ENCODE measurements at places on chromosomes 5 and 9. TPM values are rescaled to one million over a fixed set of nuclear protein-coding genes. Genes with fewer than 3 reads are reported as not detected.

- H3K27me3 ChIP-seq = no peaks in the 10 kb centered on the region
- DNase-seq = no peak
- H3K4me3 ChIP-seq = no peak overlapping the region
- peaks cover 6% of the 10 kb centered on the region for H3K36me3 ChIP-seq
- peaks cover 15% of the 10 kb centered on the region for H3K4me1 ChIP-seq
Observed at GRCh38 chr9:100222674-100223073, 123.6 kb downstream of the INVS start.

DNA sequence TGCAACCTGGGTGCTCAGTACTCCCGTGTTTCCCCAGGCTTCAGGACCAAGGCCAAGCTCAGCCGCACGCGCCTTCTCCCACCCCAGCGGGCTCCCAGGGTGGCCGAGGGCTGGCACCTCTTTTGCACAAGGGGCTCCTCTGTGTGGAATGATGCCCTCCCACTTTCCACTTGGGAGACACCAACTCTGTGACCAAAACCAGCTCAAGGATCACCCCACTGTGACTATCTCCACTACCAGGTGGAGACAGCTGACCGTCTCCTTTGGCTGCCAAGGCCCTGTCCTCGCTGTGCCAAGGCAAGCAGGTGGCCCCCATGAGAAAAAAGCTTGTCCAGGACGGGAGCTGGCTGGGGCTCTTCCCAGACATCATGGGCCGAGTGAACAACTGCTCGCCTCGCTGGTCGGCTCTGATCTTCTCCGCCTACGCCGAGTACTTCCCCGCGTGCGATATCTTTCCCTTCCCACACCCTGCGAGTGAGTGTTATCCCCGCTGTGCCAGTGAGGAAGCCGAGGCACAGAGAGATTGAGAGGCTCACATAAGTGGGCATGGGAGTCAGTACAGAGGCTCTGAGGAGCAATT lies 132.8 kb downstream of the ZNF354C start:
- no peaks in the 10 kb centered on the region for H3K27me3 ChIP-seq
- no peak for DNase-seq
- H3K4me1 ChIP-seq = no peaks in the 10 kb centered on the region

DNA sequence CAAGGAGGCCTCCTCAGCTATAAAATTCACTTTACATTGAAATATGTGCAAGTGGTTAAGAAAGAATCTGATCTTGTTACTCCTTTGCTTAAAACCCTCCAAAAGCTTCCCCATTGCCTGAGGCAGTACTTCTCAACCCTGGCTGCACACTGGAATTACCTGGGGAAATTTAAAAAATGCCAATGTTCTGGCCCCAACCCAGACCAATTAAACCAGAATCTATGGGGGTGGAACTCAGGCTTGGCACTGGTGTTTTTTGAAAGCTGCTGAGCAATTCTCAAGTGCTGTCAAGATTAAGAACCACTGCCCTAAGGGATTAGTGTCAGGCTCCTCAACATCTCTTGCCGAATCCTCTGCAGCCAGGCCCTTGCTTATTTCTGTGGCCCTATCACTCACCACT lies 269.6 kb downstream of the ELAVL2 start:
- no peak for DNase-seq
- no peak overlapping the region for H3K27ac ChIP-seq
- H3K4me1 ChIP-seq = no peaks in the 10 kb centered on the region
- no peak overlapping the region for H3K4me3 ChIP-seq

DNA sequence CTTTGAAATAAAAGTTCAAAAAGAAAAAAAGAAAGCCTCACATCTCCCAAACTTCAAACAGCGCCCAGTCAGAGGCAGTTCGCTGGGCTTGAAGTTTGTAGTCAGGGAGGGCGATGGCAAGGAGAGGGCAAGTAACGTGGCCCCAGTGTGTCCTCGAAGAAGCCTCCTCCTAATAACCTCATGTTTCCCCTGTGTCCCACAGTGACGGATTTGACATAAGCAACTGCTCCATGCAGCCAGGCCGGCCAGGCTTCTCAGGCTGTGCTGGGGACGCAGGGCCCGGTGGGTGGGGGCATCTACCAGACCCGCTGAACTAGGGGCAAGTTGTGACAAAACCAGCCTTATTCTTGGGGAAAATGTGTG lies 172.2 kb downstream of the ERCC6L2 start:
- H3K36me3 ChIP-seq = no peaks in the 10 kb centered on the region
- DNase-seq = no peak
- H3K4me1 ChIP-seq = no peaks in the 10 kb centered on the region
- H3K4me3 ChIP-seq = no peak overlapping the region

- no peaks in the 10 kb centered on the region for H3K4me1 ChIP-seq
- H3K4me3 ChIP-seq = no peak overlapping the region
- peaks cover 7% of the 10 kb centered on the region for H3K27me3 ChIP-seq
- no peak for DNase-seq
- no peak overlapping the region for H3K27ac ChIP-seq
Observed at GRCh38 chr5:107646418-107646817, 24.3 kb downstream of the EFNA5 start.

DNA sequence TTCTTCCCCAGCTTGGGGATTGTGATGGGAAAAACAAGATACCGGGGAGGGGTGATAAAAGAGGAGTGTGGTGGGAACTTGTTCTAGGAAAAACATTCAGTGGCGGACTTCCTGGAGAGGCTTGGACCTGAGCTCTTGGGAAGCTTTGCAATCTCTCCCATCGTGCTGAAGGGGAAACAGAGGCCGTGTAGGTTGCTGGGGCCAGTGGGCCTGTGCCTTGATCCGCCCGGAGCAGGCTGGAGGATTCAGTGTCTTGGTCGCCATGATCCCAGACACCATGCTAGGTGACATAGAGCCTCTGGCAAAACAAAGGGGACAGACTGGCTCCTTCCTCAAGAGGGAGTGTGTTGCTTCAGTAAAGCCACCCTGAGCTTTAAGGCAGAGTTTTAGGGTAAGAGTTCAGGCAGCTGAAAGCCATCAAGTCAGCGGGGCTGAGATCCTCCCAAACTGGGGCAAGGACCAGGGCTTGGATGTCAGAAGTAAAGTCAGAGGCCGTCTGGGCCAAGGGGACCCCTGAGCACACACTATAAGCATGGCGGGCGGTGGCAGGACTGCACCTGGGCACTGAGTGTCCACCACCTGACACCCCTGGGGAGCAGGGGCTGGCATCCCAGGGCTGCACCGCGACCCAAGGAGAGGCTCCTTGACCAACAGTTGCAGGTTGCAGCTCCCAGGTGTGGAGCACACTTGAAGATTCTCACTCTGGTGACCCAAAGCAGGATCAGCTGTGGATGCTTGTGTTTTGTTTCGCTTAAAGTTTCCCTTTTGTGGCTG lies 44.7 kb downstream of the TRIP13 start:
- peaks cover 24% of the 10 kb centered on the region for H3K4me1 ChIP-seq
- no peak overlapping the region for H3K4me3 ChIP-seq
- DNase-seq = no peak
- no peaks in the 10 kb centered on the region for H3K36me3 ChIP-seq
- peaks cover 14% of the 10 kb centered on the region for H3K27me3 ChIP-seq

DNA sequence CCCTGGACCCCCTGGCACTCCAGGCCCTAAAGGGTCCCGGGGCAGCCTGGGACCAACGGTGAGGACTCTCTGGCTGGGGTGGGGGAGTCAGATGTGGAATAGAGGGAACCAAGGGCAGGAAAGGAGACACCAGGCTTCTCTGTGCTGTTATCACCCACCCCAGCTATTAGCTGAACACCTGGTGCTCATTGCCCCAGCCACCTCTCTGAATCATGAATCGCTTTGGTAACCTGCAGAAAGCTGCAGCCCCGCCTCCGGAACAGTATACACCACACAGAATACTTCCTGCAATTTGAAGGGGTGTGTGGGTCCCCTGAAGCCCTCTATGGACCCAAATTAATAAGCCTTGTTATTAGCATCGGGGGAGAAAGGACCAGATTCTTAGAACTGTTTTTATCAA lies 40.4 kb upstream of the ORM1 start:
- DNase-seq = no peak
- no peak overlapping the region for H3K27ac ChIP-seq
- H3K27me3 ChIP-seq = no peaks in the 10 kb centered on the region
- peaks cover 2% of the 10 kb centered on the region for H3K4me1 ChIP-seq
- no peaks in the 10 kb centered on the region for H3K36me3 ChIP-seq
- no peak overlapping the region for H3K4me3 ChIP-seq

DNA sequence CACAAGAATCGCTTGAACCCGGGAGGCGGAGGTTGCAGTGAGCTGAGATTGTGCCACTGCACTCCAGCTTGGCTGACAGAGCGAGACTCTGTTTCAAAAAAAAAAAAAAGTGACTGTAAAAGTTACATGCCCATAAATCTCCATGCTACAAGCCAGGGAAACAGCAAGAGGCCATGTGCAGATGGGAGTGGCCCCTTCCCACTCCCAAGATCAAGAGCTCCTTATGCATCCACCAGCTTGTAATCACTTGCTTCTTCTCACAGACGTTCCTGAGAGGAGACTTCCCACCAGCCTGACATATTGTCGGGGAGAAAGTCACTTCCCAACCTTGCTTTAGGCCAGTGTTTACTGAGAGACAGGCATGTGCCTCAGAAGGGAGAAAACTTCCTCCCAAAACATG lies 45.6 kb upstream of the N4BP3 start:
- no peak for DNase-seq
- no peaks in the 10 kb centered on the region for H3K36me3 ChIP-seq
- H3K4me1 ChIP-seq = peaks cover 10% of the 10 kb centered on the region
- no peak overlapping the region for H3K4me3 ChIP-seq

DNA sequence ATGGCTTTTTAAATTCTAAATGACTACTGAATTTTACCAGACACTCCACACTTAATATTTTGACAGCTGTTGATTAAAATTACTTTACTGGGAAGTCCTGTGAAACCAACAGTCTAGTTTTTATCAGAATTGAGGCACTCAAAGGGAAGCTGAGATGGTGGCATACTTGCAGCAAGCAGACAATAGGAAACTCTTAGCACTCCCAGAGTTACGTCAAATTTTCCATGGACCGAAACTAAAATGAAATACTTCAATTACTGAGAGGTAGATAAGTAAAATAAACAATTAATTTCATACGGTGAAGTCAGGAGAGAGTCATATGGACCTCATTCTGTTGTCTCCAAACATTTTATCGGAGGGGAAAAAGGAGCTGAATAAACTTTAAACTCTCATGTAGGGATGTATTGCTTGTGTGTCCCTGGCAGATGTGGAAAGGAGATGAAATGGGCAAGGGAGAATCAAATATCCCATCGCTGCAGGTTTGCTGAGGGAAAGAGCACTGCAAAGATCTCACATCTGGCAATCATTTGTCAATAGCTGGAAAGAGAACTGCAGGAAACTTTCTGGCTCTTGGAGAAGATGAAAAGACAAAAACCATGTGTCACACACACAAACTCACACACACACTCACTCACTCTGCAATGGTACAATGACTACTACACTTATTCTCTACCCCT lies 189.4 kb downstream of the BNC2 start:
- H3K36me3 ChIP-seq = no peaks in the 10 kb centered on the region
- H3K27me3 ChIP-seq = no peaks in the 10 kb centered on the region
- no peak for DNase-seq
- H3K27ac ChIP-seq = no peak overlapping the region

DNA sequence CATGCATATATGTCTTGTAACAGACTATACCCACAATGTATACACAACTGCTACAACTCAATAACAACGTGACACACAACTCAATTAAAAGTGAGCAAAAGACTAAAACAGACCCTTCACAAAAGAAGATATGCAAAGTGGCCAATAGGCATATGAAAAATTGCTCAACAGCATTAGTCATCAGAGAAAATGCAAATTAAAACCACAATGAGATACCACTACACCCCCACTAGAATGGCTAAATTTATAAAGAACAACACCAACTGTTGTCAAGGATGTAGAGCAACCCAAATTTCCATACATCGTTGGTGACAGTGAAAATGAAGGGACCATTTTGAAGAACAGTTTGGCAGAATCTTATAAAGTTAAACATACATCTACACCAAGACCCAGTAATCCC lies 38.9 kb downstream of the GABRB2 start:
- no peak overlapping the region for H3K27ac ChIP-seq
- no peaks in the 10 kb centered on the region for H3K27me3 ChIP-seq
- H3K4me3 ChIP-seq = no peak overlapping the region
- DNase-seq = no peak
- no peaks in the 10 kb centered on the region for H3K4me1 ChIP-seq
- no peaks in the 10 kb centered on the region for H3K36me3 ChIP-seq

DNA sequence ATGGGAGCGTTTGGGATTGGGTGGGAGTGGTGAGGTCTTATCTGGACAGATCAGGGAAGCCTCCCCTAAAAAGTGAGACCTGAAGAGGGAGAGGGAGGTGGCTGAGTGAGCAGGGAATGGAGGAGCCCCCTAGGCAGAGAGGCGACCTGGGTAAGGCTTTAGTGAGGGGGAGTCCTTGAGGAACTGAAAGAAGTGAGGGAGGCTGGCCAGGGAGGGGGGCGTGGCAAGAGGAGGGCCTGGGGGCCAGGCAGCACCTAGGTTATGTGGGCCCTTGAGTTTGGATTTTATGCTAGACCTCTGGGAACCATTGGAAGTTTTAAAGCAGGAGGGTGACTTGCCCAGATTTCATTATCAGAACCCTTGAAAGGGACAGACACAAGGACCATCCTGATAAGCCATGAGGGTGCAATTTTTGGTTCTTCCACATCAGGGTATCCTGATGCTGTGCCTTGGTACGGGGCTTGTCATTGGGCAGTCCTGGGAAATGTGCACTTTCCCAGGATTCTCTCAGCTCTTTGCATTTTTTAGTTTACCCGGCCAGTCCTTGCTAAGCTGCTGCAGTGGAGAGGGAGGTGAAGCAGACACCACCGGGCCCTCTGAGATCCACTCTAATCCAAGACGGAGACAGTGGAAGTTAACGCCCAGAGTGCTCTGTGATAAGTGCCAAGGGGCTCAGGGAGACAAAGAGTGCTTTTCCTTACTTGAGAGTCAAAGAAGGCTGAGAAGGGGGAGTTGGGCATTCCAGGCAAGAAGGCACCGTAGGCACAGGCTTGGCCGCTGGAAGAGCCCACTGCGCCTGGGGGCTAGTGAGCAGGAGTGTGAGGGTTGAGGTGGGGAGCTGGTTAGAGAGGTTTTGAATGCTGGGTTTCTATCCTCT lies 16.1 kb downstream of the GSN start:
- H3K4me3 ChIP-seq = no peak overlapping the region
- no peaks in the 10 kb centered on the region for H3K36me3 ChIP-seq
- no peaks in the 10 kb centered on the region for H3K27me3 ChIP-seq
- no peak overlapping the region for H3K27ac ChIP-seq
- peaks cover 15% of the 10 kb centered on the region for H3K4me1 ChIP-seq

- no peak overlapping the region for H3K27ac ChIP-seq
- H3K27me3 ChIP-seq = peaks cover 52% of the 10 kb centered on the region
- H3K36me3 ChIP-seq = no peaks in the 10 kb centered on the region
Observed at GRCh38 chr5:112418659-112419163, 366 bp downstream of the EPB41L4A start.

FAM240B gene
- total RNA-seq = not detected

FGFR4 gene
- total RNA-seq = 0.53 TPM

SLC25A2 gene
- 0.39 TPM for total RNA-seq

FSD1L gene
- 7.9 TPM for total RNA-seq

INSL6 gene
- not detected for total RNA-seq

IFNW1 gene
- not detected for total RNA-seq

IL5 gene
- total RNA-seq = 0.71 TPM

CDX1 gene
- total RNA-seq = not detected

Data from activated CD8-positive, alpha-beta T cell treated with anti-CD3 and anti-CD28 coated beads, Interleukin-2, amount 10 ng/mL, durations not matched to agents 7 days and 5 days (primary cell).